GM03348 (cell line): ENCODE measurements at places on chromosomes 16 and 17.

DNA sequence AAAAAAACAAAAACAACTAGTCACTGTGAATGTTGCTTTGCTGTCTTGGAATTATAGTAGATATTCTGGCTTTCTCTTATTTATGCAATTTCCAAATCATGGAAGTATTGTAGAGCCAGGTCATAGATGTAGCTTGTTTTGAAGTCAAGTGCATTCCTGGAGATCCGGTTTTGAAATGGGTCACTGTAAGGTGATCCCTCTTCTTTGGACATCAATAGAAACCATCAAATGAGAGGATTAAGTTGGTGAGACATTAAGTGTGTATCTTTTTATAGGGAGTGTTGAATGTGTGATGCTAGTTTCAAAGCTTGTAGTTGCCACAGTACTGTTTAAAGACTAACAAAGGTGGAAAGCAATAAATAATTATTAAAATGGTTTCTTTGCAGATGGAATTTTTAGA, 4.5 kb downstream of the PRKAR1A start:
- DNase-seq: no peak

- no peak for DNase-seq
Observed at GRCh38 chr16:21986692-21987246, 14.1 kb downstream of the PDZD9 start.

GRCh38 chr17:68305142-68305541, 13.8 kb downstream of the ARSG start:
- DNase-seq: no peak

- no peak for DNase-seq
Observed at GRCh38 chr16:14011846-14012245, 59.3 kb upstream of the MRTFB start.

GRCh38 chr17:64357191-64357981, 33.3 kb downstream of the PECAM1 start:
- DNase-seq: peak; percentile 91
